ENCODE measurements at places on chromosomes 13 and 19.

- DNase-seq: no peak
Measured at GRCh38 chr19:21677696-21678418, 89.5 kb downstream of the ZNF100 start.

- DNase-seq: peak; percentile 90
Measured at GRCh38 chr19:55258828-55259539, at the start of gene PPP6R1. Gene PPP6R1, minus strand, starts transcription at chr19:55259017. Its CDS starts 11,914 bp downstream, at chr19:55247103.

DNA sequence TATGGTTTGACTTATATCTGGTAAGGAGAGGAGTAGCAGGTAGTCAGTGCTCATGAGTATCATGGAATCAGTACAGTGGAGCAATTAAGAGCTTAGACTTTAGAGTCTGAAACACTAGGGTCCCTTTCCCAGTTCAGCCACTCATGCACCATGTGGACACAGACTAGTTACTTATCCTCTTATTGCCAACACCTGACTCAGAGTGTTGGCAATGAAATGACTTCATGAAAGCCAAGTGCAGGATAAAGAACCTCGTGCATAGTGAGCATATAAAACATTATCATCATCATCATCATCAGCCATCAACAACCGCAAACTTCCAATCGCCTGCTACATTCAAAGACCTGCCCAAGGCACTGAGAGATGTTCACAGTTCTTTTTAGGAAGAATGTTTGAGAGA is 164.2 kb downstream of the FOXO1 start:
- DNase-seq: no peak

DNA sequence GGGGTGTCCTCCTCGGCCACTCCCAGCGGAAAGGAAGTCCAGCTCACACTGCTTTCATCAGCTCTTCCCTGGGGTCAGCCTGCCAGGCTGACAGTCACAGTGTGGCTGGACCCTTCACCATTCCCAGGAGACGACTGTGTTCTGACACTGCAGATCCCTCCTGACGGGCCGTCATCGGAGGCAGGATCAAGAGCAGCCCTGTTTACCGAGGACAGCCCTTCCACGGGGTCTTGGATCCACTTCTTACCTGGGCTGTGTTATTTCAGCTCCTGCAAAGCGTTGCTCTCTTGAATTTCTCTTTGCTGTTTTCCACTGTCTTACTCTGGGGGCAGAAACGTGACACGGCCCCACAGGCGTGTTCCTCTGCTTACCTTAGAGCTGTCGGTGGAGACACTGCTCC is 149.9 kb upstream of the SOX1 start:
- no peak for DNase-seq

DNA sequence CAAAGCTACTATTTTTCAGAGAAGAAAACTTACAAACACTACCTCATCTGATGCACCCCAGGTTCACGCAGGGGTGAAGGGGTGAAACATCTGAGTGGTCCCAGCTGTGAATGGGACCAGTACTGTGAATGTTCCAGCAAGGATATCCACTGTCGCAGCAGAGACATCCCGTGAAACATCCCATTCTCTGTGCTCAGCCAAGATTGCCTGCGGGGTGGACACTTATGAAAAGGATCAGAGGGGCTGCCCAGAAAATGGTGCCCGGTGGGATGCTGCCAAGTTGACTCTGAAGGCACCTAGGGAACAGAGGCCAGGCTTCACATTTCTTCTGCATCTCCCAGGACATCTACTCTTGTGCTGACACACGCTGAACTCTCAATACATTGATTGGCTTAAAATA is 15.9 kb downstream of the IRS2 start:
- no peak for DNase-seq

DNA sequence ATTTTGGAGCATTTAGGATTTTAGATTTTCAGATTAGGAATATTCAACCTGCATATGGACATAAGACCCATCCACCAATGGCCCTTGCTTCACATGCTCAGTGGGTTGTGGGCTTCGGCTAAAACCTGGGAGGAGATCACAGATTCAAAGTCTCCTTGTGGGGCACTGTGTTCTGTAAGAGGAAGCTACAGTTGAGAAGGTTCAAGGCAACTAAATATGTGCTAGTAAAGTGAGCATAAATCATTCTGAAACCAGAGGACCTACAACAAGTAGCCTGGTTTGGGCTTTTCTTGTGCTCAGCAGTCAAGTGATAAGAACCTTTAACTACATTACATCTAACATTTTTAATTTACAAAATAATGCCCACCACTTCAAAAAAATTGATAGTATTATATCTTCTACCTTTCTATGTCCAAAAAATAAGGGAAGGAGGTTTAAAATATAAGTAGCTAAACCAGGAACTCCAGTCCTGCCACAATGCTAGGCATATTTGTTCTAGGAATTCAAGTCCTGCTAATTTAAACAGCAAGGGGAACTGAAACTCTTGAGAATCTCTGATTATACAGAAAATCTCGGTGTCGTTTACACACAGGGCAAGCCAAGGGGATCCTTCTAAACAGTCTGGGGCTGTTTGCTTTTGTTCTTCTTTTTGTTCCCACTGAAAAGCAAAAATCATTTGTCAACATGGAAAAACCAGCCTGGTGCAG is 36.6 kb downstream of the FOXO1 start:
- DNase-seq: no peak

DNA sequence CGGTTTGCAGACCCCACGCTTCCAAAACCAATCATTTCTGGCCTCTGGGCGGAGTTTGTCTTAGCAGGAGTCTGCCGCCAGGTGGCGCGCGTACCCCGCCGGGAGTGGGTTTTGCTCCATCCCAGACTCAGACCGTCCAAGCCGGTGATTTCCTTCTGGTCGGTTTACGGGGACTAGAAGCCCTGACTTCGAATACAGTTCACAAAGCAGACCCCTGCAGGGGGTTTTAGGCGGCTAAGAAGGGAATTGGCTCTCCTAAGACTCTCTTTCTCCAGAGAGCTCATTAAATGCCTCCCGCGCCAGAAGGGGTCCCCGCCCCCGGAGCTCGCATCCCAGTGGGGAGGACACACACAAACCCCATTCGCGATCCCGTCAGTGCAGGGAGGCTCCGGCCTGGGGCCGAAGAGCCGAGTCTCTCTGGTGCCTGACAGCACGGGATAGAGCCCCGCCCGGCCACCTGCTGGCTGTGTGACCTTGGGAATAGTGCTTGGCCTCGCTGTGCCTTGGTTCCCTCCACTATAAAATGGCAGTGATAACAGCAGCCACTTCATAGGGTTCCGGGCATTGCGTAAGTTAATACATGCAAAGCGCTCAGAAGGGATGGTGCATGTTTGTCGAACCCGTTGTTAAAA is 8.6 kb upstream of the NUP62 start:
- DNase-seq: peak; percentile 76

DNA sequence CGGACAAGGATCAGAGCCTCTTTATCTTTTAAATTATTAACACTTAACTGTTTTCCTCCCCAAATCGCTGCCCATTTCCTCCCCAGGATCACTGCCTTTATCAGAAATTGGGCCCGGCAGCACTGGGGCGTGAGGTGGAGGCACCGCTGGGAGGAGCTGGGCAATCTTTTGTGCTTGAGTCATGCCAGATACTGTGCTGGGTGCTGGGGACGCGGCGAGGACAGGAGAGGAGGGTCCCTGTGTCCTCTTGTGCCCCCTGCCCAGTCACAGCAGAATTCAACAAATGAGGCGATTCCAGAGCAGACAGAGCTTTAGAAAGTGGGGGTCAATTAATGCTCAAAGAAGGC is 347.8 kb downstream of the ZNF536 start:
- DNase-seq: no peak

DNA sequence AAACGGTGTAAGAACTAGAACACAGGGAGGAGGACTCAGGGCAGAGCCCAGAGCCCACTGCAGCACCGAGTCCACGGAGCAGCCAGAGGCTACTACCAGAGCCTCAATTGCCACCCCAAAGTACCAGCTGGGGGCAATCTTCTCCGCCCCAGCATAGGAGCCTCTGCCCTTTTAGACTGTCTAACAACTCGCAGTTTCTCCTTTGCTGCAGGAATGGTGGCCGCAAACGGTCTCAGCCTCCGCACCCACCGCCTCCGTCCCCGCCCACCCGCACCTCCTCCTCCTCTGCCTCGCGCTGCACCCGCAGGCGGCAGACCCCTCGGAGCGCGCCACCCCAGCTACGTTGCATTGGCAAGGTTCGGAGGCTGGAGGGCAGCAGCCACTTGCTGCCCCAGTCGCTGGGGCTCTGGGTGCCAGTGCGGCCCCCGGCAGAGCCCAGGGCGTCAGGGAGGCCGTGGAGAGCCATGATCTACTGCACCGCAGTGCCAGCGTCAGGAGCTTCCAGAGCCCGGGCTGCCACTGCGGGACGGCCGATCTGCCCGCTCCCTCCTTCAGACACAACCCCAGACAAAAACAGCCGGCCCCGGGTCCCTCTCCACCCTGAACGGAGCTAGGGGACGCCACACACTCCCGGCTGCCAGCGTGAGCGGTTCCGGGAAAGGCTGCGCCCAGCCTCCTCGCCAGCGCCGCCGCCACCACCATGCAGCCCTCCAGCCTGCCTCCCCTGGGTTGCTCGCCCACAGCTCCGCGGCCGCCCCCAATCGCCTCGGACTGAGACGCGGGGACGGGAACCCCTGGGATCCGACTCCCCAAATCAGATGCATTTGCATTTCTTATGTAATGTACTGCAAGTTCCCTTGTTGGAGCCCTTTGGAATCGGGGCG is 1.8 kb downstream of the FGF14 start:
- no peak for DNase-seq

- DNase-seq: no peak
Measured at GRCh38 chr13:67119481-67119894, 110.6 kb downstream of the PCDH9 start.

- DNase-seq: no peak
Measured at GRCh38 chr13:50214514-50214913, 199.3 kb downstream of the KCNRG start.

- DNase-seq: no peak
Measured at GRCh38 chr13:72544042-72544441, 183.4 kb downstream of the MZT1 start.

GRCh38 chr13:79668201-79668752 is 187.3 kb downstream of the NDFIP2 start:
- DNase-seq: no peak

DNA sequence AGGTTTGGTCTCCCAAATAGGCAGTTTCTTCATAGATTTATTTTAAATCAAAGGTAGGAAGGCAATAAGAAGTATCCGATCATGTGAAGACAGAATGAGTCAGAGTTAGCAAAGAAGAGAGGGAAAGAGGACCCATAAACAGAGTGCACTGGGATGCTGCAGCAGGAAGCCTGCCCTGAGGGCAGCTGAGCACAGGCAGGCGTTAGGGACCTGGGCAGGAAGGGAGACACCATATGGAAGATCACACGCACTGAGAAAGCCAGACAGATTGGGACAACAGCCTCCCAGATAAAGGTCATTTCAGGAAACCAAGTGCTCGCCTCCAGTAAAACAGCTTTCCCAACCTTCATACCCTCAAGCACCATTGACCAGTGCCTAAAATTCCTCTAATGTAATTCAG is 598.0 kb downstream of the EFNB2 start:
- no peak for DNase-seq

DNA sequence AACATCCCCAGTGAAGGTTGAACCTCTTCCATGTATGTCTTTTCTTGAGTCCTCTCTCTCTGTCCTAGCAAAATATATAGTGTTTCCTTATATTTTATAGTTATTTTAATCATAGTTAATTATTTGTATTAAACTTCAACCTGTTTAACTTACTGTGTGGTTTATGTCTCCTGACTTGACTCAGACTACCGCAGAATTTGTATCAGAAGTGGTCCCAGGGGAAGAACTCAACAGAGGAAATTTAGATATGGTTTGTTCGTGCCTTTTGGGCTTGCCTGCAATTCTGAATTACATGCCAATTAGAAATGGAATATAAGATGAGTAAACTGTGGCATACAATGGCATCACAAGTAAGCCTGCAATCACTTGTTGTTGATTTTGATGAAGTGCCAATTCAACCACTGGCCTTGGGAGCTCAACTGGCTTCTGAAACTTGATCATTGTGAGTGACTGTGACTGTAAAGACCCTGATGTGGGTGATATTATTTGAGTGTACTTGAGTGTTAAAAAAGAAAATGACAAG is 1459.5 kb upstream of the PCDH20 start:
- DNase-seq: no peak

GRCh38 chr19:2208975-2209374 is 27.2 kb downstream of the PLEKHJ1 start:
- DNase-seq: no peak

GRCh38 chr13:48397744-48398143 is 15.2 kb downstream of the LPAR6 start:
- DNase-seq: no peak

GRCh38 chr13:36134632-36135031 is 3.5 kb upstream of the DCLK1 start:
- DNase-seq: no peak

- DNase-seq: no peak
Measured at GRCh38 chr13:104701591-104701990, 1635.4 kb upstream of the SLC10A2 start.

DNA sequence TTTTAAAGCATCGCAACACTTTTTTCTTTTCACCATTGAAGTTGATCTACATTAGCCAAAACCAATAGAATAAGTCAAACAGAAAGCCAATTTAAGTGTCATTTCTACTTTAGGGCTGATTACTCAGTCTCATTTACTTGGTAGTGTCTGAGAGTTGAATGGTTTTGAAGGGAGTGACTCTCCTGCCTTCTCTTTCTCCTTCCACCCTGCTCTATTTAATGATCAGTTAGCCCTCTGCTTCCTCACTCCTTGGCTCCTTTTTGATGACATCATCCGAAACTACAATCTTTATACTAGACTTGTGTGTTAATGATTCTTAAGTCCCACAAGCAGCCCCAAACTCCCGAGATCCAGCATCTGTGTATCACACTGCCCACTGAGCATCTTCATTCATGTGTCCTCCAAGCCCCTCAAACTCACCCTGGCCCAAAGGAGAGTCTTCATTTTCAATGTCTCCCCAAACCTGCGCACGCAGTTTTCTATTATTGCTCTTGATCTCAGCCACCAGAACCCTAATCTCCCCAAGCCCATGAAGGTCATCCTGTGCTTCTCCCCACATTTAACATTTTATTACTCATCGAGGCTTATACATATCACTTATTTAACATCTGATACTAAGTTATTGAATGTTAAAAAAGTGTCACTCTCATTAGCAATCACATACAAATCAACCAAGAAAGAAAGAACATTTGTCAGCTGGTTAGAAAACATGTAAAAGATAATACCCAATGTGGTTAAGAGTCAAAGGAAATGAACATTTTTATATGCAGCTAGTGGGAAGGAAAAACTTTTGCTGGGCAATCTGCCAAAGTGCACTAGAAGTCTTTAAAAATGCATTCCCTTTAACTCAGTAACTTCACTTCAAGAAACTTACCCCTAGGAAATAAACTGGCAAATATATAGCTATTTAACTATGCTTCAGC is 32.2 kb upstream of the ARGLU1 start:
- DNase-seq: no peak

GRCh38 chr19:11766597-11767591 is at the start of gene ZNF441:
Gene ZNF441, plus strand, starts transcription at chr19:11767000. Its CDS starts 194 bp downstream, at chr19:11767194.
- DNase-seq: peak; percentile 90

All from effector memory CD8-positive, alpha-beta T cell (primary cell).